ENCODE measurements at places on chromosomes 13 and 19.

- DNase-seq, result no peak
These were observed 294.2 kb downstream of the ZNF536 start for GRCh38 chr19:30666301-30666803.

DNA sequence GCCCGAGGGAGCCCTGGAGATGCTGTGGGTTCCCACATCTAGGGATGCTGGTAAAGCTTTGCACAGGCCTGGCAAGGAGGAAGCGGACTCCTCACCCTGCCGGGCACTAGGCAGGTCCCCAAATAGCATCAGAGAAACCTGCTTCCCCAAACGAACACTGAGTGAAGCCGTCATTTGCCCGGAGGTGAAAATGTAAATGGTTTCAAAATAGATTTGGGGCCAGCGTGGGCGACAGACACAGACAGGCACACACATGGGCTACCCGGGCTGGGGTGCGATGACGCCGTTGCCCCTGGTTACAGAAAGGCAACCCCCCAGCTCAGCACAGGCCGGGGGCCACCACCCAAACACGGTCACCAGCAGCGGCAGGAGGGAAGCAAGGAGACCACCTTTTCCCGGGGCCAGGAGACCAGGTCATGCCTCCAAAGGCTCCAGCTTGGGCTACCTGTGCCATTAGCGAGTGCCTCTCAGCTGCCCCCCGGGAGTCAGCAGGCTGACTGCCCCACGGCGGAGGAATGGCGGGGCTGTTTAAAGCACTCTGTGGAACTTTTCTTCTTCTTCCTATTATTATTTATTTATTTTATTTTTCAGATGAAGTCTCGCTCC is 47.5 kb upstream of the NDUFS7 start:
- DNase-seq, result no peak

GRCh38 chr13:79011179-79011578 is 352.2 kb upstream of the OBI1 start:
- DNase-seq, result no peak

DNA sequence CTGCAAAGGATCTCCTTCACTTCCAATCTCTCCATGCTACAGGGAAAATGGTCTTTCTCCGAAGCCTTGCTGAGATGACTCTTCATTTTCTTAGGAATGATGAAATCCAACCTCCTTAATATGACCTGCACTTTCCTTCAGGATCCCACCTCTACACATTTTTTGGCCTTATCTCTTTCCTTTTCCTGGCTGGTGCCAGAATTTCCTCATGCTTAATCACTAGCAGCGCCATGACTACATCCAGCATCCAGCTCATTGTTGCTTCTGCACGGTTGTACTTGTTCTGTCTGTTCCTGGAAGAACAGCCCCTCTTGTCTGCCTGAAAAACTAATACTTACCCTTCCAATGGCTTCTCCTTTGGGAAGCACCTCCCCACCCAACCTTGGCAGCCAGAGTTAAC is 68.4 kb downstream of the TEX26 start:
- no peak for DNase-seq

- no peak for DNase-seq
These were observed 93.1 kb downstream of the KL start for GRCh38 chr13:33109271-33109697.

GRCh38 chr13:35964863-35965180 is 166.4 kb downstream of the DCLK1 start:
- DNase-seq, result no peak

- DNase-seq, result no peak
These were observed 2.6 kb upstream of the CACNG7 start for GRCh38 chr19:53906211-53907192.

GRCh38 chr19:4059453-4059871 is 7.2 kb downstream of the ZBTB7A start:
- DNase-seq, result no peak

GRCh38 chr19:15200553-15201364 is at the start of gene NOTCH3:
NOTCH3 (minus strand) TSS chr19:15200995; CDS start chr19:15200905, 90 bp downstream.
- no peak for DNase-seq

DNA sequence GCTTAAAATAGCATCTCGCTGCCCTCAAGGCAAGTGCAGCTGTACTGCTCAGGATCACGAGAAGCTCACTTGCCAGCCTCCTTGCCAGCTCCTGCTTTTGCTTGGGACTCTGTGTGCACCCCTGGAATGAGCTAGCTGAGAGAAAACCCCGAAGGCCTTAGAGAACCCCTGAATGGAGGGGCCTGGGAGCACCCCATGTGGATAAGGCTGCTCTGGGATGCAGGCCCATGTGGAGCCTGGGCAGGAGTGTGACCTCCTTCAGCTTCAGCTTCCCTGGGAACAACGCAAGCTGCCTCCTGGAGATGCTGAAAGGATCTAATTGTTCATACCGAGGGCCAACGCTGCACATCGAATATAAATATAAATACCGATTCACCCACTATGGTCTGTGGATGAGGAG is 109.2 kb downstream of the HSPH1 start:
- DNase-seq, result no peak

DNA sequence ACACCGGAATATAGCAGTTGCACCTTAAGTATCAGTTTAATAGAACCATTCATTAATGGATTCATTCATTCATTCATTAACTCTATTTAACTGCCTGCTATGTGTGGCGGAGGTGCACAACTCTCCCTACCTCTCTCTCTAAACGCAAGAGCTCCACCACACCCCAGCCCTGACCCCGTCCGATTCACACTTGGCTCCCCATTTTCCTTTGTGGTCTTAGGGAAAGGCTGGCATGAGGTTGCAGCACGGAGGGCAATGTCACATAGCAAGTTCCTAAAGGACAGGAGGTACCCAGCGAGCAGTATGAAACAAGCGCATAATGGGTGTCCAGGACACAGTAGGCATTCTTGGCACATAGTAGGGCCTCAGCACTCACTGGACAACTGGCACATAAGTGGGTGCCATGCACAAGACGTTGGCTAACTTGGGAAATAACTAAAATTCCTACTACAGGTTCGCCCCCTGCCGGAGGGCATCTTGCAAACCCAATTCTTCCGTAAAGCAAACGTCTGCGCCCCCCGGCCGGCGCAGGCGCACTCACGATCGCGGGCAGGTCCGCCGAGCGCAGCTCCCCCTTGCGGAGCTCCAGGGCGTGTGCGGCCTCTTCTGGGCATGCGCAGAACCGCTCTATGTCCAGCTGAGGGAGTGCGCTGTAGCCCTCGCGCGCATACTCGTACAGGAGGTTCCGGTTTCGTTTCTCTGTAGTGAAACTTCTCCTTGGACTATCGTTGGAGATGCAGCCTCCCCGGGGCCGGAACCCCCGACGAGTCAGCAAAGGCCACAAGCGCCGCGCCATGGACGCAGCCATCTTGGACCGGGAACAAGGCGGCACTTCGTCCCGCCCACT is at the start of gene SARS2:
Gene SARS2, minus strand, starts transcription at position 835 of the 847 bp plus-strand sequence. Its CDS starts 27 bp downstream, at position 808.
- DNase-seq, result peak; percentile 86

DNA sequence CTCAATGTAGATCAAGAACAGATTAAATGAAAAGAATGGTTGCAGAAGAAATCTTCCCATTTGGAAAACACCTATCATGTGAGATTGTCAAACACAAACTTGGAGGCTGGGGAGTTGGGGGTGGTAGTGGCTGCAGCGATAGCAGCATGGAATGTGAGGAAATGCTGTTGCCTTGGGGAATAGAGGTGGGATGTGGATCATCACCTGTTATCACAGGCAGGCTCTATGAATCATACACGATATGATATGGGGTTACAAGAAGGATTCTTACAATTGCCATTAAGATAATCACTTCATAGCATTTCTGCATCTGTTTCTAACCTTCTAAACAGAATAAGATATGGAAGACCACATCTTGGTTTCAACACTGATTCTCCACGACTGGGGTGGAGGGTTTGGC is 88.7 kb downstream of the RNASEH2B start:
- DNase-seq, result no peak

- no peak for DNase-seq
These were observed 13.5 kb downstream of the ERVV-2 start for GRCh38 chr19:53057904-53058580.

- DNase-seq, result no peak
These were observed 15.4 kb downstream of the TNFAIP8L1 start for GRCh38 chr19:4654437-4655361.

GRCh38 chr13:99646866-99647595 is 145.8 kb downstream of the TM9SF2 start:
- no peak for DNase-seq

- DNase-seq, result no peak
These were observed 636.2 kb downstream of the SLITRK6 start for GRCh38 chr13:85163063-85163462.

DNA sequence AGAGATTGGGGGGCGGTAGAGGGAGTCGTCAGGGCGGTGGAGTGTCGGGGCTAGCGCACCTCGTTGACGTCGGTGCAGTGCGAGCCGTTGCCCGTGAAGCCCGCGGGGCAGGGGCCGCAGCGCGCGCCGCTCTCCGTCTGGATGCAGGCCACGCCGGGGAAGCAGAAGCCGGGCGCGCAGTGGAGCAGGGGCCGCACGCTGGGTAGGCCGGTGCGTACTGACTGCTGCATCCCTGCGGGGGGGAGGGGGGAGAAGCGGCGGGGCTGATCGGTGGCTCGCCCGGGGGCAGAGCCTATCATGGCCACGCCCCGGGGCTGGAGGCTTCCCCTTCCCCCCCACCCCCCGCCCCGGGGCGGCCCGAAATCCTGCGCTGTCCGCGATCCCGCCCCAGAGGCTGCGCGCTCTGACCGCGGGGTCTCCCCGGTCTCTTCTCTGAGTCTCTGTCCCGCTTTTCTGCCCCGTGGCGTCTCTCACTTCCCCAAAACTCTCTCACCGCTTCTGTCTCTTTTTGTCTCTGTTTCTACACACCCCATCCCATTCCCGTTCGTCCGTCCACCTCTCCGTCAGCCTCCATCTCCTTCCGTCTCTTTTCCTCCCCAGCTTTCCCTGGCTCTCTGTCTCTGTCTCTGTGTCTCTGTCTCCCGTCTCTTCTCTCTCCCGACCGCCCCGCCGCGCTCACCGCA is 1.1 kb downstream of the COMP start:
- no peak for DNase-seq

GRCh38 chr13:59111751-59112171 is 1052.0 kb downstream of the DIAPH3 start:
- DNase-seq, result no peak

DNA sequence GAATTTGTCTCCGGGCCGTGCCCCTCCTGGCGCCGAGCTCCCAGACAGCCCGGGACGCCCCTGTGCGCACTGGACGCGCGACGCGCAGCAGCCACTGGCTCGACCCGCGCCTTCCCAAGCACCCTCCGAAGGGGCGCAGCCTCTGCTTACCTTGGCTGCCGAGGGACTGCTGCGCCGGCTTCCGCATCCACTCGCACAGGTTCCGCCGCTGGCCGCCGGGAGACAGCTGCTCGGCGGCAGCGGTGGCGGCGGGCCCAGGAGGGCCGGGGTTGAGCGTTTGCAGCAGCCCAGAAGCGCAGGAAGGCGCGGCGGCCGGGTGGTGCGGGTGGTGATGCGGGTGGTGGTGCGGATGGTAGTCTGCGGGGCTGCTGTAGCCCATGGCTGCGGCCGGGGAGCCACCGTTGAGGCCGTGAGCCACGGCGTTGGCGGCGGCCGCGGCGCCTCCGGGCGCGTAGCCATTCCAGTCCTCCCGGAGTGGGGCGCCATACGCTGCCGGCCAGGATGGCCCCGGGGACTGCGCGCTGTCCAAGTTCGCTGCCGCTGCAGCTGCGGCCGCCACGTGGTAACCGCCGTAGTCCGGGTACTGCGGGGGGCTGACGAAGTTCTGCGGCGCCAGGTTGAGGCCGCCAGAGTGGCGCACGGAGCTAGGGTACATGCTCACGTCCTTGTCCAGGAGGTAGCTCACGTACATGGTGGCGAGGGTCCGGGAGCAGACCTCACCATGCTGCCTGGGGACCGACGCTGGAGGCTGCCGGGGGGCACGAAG is 616 bp downstream of the CDX2 start:
- DNase-seq, result no peak

DNA sequence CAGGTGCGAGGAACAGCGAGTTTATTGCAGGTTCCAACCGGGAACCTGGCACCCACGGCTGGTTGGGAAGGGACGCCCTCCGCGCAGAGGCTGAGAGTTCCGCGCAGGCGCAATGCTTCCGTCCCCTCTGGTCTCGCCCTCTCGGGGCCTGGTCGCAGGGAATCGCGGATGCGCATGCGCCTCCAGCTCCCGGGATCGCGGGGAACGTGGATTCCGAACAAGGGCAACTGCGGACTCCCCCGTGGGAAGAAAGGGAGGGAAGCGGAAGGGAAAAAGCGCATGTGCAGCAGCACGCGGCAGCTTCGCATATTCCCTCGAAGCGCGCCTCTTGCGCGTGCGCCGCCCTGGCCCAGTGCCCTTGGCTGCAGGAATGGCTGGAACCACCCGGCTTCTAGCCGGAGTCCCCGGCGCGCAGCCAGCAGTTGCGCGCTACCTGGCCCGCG is 1.1 kb downstream of the TSSK6 start:
- DNase-seq, result no peak

DNA sequence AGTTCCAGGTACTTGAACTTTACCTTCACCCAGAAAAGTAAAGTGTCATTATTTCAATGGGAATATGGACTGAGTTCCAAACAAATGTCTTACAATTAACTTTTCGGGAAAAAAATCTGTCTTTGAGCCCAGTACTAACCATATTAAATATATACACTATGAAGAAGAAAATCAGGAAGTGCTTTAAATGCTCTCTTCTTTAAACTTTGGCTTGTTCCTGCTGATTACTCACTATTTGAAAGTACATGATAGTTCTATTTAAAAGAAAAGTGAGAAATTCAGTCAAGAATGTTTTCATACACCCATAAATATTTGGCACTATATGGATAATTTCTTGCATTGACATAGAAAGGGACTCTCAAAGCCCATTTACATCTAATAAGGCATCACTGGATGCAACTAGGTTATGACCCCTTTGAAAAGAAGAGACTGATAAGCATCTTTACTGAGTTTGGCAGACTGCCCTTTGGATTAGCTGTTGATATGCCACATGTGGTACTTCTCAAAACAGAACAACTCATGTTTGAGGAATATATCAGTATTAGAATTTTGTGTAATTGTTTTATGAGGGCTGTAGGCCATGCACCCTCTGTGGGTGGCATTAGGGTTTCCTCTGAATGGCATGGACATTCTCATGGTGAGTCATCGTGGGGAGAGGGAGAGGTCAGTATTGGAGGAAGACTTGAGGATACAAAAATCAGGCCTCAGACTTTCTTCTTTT is 25.0 kb upstream of the VWA8 start:
- DNase-seq, result no peak

GRCh38 chr13:91169321-91170050 is 178.0 kb upstream of the MIR17HG start:
- DNase-seq, result no peak

GRCh38 chr19:39935364-39935661 is 879 bp upstream of the FCGBP start:
- no peak for DNase-seq

Measured in DMS 273 treated with DMSO at 0.1 percent for 48 hours (cell line).